Activated naive CD4-positive, alpha-beta T cell treated with anti-CD3 and anti-CD28 coated beads for 36 hours (primary cell): ENCODE measurements at places on chromosomes 13 and 19. TPM values are rescaled to one million over a fixed set of nuclear protein-coding genes. Genes with fewer than 3 reads are reported as not detected.

SERP2 gene
- 0.64 TPM for total RNA-seq

SLC17A7 gene
- total RNA-seq, result 0.12 TPM

NKPD1 gene
- total RNA-seq, result 0.17 TPM

LCP1 gene
- total RNA-seq, result 1,008 TPM

ZNF91 gene
- total RNA-seq, result 36.3 TPM

KIR3DL1 gene
- not detected for total RNA-seq

FAM216B gene
- total RNA-seq, result not detected

ZBTB32 gene
- total RNA-seq, result 181 TPM

PSG1 gene
- total RNA-seq, result not detected

OVOL3 gene
- total RNA-seq, result not detected

C19orf81 gene
- total RNA-seq, result 1.5 TPM

ANGPTL8 gene
- total RNA-seq, result not detected

DNA sequence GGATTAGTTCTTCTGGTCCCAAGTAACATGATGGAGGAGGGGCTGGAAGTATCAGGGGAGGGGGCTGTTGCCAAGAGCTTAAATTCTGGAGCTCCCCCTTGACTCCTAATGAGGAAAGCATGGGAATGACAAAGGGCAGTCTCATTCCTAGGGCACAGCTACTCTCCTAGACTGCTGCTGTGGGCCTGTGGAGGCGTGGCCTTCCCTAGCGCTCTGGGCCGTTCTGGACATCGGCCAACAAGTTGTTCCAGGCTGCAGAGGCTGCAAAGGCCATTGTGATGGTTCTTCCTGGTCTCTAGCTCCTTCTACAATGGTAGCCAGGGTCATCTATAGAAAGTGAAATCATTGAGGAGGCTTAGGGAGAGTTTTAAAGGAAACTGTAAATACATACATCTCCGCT is 916.6 kb downstream of the DIAPH3 start:
- H3K27me3 ChIP-seq, result no peaks in the 10 kb centered on the region
- no peaks in the 10 kb centered on the region for H3K36me3 ChIP-seq
- H3K4me1 ChIP-seq, result no peaks in the 10 kb centered on the region
- H3K4me3 ChIP-seq, result no peak overlapping the region

DNA sequence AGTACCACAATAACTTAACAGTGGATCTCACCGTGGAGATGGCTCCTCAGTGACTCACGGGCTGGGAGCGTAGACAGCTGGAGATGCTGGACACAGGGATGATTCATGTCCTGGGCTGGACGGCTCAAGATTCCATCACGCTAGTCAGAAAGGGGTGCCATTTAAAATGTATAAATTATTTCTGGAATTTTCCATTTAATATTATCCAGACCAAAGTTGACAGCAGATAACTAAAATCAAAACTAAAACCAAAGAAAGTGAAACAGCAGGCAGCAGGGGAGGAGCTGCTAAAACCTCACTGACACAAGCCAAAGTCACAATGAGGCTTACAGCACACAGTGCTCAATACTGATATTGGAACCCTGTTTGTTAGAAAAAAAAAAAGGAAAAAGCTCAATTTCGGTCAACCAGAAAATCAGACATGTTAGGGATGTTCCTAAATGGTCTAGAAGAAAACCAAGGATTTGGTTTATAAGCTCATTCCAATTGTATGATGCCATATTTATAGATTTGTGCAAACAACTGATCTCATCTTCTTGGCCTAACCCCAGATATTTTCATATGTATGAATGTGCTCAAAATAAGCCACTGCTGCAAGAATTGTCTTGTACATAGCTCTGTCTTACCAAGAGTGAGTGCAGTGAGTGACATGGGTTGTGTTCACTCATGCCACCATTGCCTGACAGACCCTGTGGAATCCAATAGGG is 111.8 kb downstream of the SACS start:
- H3K4me3 ChIP-seq, result no peak overlapping the region
- no peaks in the 10 kb centered on the region for H3K36me3 ChIP-seq
- peak; percentile 37 for DNase-seq
- peaks cover 8% of the 10 kb centered on the region for H3K27me3 ChIP-seq
- H3K27ac ChIP-seq, result no peak overlapping the region

DNA sequence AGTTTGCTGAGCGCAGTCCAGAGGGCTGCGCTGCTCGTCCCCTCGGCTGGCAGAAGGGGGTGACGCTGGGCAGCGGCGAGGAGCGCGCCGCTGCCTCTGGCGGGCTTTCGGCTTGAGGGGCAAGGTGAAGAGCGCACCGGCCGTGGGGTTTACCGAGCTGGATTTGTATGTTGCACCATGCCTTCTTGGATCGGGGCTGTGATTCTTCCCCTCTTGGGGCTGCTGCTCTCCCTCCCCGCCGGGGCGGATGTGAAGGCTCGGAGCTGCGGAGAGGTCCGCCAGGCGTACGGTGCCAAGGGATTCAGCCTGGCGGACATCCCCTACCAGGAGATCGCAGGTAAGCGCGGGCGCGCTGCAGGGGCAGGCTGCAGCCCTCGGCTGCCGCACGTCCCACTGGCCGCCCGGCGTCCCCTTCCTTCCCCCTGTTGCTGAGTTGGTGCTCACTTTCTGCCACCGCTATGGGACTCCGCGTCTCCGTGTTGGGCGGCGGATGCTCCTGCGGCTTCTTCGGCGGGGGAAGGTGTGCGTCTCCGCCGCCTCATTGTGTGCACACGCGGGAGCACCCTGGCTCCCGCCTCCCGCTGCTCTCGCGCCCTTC is 772 bp downstream of the GPC6 start:
- no peak overlapping the region for H3K27ac ChIP-seq
- H3K4me1 ChIP-seq, result peaks cover 5% of the 10 kb centered on the region
- no peak for DNase-seq
- H3K36me3 ChIP-seq, result no peaks in the 10 kb centered on the region
- no peak overlapping the region for H3K4me3 ChIP-seq
- H3K27me3 ChIP-seq, result peaks cover 48% of the 10 kb centered on the region

- no peak overlapping the region for H3K4me3 ChIP-seq
- H3K36me3 ChIP-seq, result no peaks in the 10 kb centered on the region
- no peak overlapping the region for H3K27ac ChIP-seq
- H3K4me1 ChIP-seq, result no peaks in the 10 kb centered on the region
Observed at GRCh38 chr13:94776956-94777355, 64.6 kb upstream of the SOX21 start.

GRCh38 chr19:38665950-38666662 is 18.7 kb downstream of the ACTN4 start:
- H3K4me1 ChIP-seq, result peaks cover 53% of the 10 kb centered on the region
- H3K27ac ChIP-seq, result no peak overlapping the region
- no peak overlapping the region for H3K4me3 ChIP-seq
- H3K27me3 ChIP-seq, result peaks cover 20% of the 10 kb centered on the region
- DNase-seq, result no peak

- no peaks in the 10 kb centered on the region for H3K4me1 ChIP-seq
- no peak overlapping the region for H3K27ac ChIP-seq
- no peaks in the 10 kb centered on the region for H3K27me3 ChIP-seq
- DNase-seq, result no peak
- no peak overlapping the region for H3K4me3 ChIP-seq
Observed at GRCh38 chr13:84574851-84575250, 692.6 kb upstream of the SLITRK1 start.

- H3K4me1 ChIP-seq, result peaks cover 13% of the 10 kb centered on the region
- DNase-seq, result peak; percentile 71
- no peaks in the 10 kb centered on the region for H3K36me3 ChIP-seq
Observed at GRCh38 chr19:8654591-8655339, 24.3 kb downstream of the NFILZ start.

DNA sequence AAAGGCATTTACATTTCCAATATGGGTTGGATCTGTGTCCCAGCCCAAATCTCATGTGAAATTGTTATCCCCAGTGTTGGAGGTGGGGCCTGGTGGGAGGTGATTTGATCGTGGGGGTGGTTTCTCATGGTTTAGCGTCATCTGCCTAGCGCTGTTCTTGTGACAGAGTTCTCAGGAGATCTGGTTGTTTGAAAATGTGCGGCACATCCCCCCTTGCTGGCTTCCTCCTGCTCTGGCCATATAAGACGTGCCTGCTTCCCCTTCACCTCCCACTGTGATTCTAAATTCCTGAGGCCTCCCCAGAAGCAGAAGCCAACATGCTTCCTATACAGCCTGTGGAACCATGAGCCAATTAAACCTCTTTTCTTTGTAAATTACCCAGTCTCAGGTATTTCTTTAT is 126.2 kb upstream of the FNDC3A start:
- H3K4me3 ChIP-seq, result no peak overlapping the region
- no peak for DNase-seq
- no peaks in the 10 kb centered on the region for H3K36me3 ChIP-seq
- peaks cover 35% of the 10 kb centered on the region for H3K4me1 ChIP-seq

DNA sequence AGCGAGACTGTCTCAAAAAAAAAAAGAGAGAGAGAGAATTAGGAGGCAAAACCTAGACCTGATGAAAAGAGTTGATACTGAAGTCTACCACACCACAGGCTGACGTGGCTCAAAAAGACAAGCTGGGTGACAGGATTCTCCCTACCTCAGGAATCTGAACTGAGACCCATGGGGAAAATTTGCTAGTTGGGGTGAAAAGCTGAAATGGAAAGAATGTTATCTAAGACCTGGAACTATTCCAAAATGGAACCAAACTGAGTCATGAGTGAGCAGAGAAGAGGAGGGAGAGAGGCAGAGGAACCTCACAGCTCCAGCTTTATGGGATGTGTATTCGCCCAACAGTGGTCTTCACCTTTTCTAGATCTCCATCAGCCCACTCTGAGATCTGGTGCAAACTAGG is 11.7 kb downstream of the SMG9 start:
- H3K4me3 ChIP-seq, result no peak overlapping the region
- peaks cover 58% of the 10 kb centered on the region for H3K36me3 ChIP-seq
- H3K27me3 ChIP-seq, result no peaks in the 10 kb centered on the region
- H3K4me1 ChIP-seq, result peaks cover 13% of the 10 kb centered on the region
- no peak for DNase-seq

- H3K4me3 ChIP-seq, result peak overlapping the region; percentile 61
- H3K27me3 ChIP-seq, result no peaks in the 10 kb centered on the region
- H3K4me1 ChIP-seq, result peaks cover 25% of the 10 kb centered on the region
- peak; percentile 96 for DNase-seq
Observed at GRCh38 chr19:8390617-8390981, 439 bp downstream of the RAB11B start.

DNA sequence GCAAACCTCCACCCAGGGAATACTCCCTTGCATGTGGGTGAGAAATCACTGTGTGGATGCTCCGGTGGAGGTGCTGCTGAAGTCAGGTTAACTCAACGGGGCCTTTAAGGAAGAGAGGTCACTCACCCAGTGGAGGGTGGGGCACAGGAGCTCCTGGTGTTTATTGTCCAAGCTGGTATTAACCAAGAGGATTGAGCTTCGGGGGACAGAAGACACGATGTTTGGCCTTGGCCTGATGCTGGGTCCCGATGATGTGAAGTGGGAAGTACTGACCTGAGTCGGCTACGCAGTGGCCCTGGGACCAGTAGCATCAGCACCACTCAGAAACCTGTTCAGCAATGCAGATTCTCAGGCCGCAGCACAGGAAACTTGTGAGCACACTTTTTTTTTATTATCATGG is 85.7 kb upstream of the WASF3 start:
- no peak overlapping the region for H3K27ac ChIP-seq
- peaks cover 8% of the 10 kb centered on the region for H3K4me1 ChIP-seq
- H3K4me3 ChIP-seq, result no peak overlapping the region
- H3K36me3 ChIP-seq, result no peaks in the 10 kb centered on the region
- DNase-seq, result no peak

GRCh38 chr19:17579661-17580244 is 24.3 kb downstream of the COLGALT1 start:
- H3K36me3 ChIP-seq, result peaks cover 37% of the 10 kb centered on the region
- H3K4me1 ChIP-seq, result no peaks in the 10 kb centered on the region
- no peaks in the 10 kb centered on the region for H3K27me3 ChIP-seq
- DNase-seq, result no peak

- no peaks in the 10 kb centered on the region for H3K4me1 ChIP-seq
- no peak overlapping the region for H3K4me3 ChIP-seq
- no peak overlapping the region for H3K27ac ChIP-seq
- no peaks in the 10 kb centered on the region for H3K36me3 ChIP-seq
Observed at GRCh38 chr13:33383724-33384577, 98.4 kb upstream of the STARD13 start.

- H3K27ac ChIP-seq, result peak overlapping the region; percentile 74
- H3K36me3 ChIP-seq, result peaks cover 7% of the 10 kb centered on the region
- H3K4me1 ChIP-seq, result peaks cover 74% of the 10 kb centered on the region
- DNase-seq, result peak; percentile 75
- H3K4me3 ChIP-seq, result peak overlapping the region; percentile 46
Observed at GRCh38 chr19:39941615-39942365, 7.4 kb upstream of the FCGBP start.

- H3K27ac ChIP-seq, result no peak within 1 kb of the TSS
- DNase-seq, result peak; percentile 67
- H3K36me3 ChIP-seq, result no peaks in the 10 kb centered on the region
- H3K27me3 ChIP-seq, result peaks cover 44% of the 10 kb centered on the region
- peaks cover 5% of the 10 kb centered on the region for H3K4me1 ChIP-seq
- peak within 1 kb of the TSS; percentile 59 for H3K4me3 ChIP-seq
Observed at GRCh38 chr13:28100150-28101121, at the start of gene FLT3. TSS of gene FLT3 (minus strand) at chr13:28100576. CDS start at chr13:28100510, 66 bp downstream.

DNA sequence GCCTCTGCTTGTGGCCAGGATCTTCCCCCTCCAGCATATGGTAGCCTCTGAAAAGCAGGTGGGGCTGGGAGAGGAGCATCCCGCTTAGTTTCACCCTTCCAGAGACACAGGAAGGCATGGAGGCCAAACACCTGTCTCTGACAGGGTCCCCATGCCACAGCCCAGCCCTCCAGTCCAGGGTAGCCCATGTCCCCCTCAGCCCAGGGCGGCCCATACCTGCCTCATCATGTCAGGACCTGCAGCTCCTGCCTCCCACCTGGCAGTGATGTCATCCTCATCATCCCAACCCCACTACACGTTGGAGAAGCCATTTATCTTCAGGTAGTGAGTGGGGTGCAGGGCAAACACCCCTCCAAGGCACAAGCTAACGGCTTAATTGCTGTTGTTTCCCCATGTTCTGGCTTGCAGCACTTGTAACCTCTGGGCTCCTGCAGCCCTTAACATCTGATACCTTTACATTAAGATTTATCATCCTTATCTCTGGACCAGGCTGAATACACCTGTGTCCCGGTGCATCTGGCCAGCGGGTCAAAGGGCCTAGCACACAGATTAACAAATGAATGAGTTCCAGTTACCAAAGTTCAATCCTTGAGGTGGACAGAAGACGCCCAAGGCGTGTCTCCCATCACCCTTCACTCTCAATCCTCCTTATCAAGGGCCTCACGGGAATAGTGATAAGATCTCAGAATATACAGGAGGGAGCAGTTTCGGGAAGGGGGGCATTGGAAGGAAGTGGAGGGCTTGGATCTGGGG is 22.2 kb downstream of the ZNF175 start:
- H3K36me3 ChIP-seq, result peaks cover 9% of the 10 kb centered on the region
- DNase-seq, result no peak
- no peaks in the 10 kb centered on the region for H3K27me3 ChIP-seq
- peaks cover 11% of the 10 kb centered on the region for H3K4me1 ChIP-seq
